Dermis microvascular lymphatic vessel endothelial cell (primary cell): ENCODE measurements at places on chromosomes 3 and 15. TPM values are rescaled to one million over a fixed set of nuclear protein-coding genes. Genes with fewer than 3 reads are reported as not detected.

MYEF2 gene
- 7.3 and 8.6 TPM in 2 replicates for total RNA-seq

NDN gene
- total RNA-seq = 20.3 and 52.2 TPM in 2 replicates

EFHB gene
- total RNA-seq = under 0.01 TPM in 1 of 2 replicates, not detected in the other

GRCh38 chr3:142896201-142896755, 7.4 kb upstream of the PCOLCE2 start:
- DNase-seq = no peak

GRCh38 chr15:58352026-58352929, 79.5 kb upstream of the LIPC start:
- DNase-seq = no peak

- no peak for DNase-seq
These were observed 342.0 kb upstream of the CTDSPL start for GRCh38 chr3:37519661-37520060.

DNA sequence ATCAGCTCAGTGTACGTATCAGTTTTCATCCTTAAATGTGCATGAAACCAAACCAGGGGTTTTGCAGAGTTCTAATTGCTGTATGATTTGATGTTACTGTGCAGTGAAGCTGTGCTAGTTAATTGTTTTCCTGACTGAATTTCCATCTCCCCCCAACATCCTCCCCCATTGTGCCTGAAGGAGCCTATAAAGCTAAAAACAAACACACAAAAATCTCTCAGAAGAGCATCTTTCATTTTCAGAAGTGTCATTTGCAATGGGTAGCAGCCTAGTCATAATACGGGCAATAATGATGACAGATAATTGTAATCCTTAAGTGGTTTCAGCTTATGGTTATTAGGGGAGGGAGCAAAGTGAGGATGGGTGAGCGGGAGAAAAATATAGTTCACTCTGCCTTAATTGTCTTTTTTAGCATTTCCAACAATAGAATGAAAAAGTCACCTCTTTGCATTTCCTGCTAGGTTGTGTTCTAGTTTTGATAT, 207.9 kb upstream of the TBL1XR1 start:
- DNase-seq = no peak

GRCh38 chr15:66394915-66395314, 8.2 kb downstream of the MAP2K1 start:
- DNase-seq = no peak

DNA sequence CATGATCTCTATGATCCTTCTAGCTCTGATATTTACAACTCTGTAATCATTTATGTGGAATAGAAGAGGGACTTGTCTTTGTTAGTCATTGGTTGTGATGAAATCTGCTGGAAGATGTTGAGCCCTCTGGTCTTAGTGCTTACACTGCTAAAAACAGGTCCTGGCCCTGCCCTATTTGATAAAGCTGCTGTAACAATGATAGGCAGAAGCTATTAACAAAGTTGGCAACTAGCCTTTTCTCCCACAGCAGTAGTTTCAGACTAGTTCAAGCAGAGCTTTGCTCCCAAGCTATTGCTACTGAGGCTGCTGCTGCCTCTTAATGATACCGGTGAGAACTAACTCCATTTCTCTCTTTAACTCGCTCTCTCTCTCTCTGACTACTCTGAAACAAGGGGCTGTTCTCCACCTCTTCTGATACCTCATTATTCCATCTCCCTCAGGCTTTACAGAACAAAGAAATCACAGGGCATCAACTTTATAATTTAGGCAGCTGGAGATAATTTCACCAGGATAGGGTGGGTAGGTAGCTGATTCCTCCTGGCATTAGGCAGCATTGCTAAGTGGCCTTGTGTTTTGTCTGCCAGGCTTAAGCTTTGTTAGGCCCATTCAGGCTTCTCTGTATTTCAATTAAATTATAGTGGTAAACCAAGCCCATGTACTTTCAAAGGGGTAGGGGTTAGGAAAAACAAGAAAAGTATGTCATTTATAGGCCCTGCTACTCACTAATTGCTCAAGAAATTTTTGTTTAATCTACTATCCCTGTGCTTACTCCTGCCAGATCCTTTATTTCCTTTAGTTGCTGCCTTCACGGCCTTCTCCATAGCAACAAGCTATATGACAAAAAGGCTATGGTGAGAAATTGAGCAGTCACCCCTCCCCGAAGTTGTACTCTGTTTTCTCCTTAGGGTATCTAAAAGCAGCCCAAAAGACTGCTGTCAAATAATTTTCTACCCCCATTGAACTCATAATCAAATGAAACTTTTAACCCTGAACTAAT, 139.6 kb downstream of the RBPMS2 start:
- DNase-seq = peak; percentile 77

GRCh38 chr3:170909129-170909903, 879 bp upstream of the EIF5A2 start:
- peak; percentile 3 for DNase-seq

- DNase-seq = peak; percentile 36
These were observed 7.4 kb downstream of the SLC35A5 start for GRCh38 chr3:112569265-112569664.

GRCh38 chr3:115217678-115218451, 70.8 kb upstream of the ZBTB20 start:
- DNase-seq = peak; percentile 74

GRCh38 chr15:53520996-53521395, 238.5 kb downstream of the WDR72 start:
- no peak for DNase-seq

GRCh38 chr3:177724020-177724638, 526.8 kb upstream of the TBL1XR1 start:
- DNase-seq = peak; percentile 58

DNA sequence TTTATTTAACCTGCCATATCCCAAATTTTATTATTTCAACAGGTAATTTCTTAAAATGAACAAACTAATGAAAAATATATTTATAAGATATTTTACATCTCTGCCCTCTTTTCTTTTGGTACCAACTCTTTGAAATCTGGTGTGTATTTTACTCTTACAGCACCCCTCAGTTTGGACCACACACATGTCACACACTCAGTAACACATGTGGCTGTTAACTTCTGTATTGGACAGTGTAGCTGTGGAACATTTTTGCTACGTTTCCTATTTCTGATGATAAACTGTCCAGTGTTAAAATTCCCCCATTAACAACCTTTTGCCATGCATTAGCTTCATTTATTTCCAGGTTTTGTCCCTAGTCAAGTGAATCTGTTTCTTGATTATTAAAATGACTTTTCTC, 250.6 kb downstream of the NFKBIZ start:
- DNase-seq = no peak

- peak; percentile 11 for DNase-seq
These were observed 139.2 kb downstream of the VPS13C start for GRCh38 chr15:61921093-61921492.

GRCh38 chr15:60889006-60889405, 340.1 kb downstream of the RORA start:
- no peak for DNase-seq

DNA sequence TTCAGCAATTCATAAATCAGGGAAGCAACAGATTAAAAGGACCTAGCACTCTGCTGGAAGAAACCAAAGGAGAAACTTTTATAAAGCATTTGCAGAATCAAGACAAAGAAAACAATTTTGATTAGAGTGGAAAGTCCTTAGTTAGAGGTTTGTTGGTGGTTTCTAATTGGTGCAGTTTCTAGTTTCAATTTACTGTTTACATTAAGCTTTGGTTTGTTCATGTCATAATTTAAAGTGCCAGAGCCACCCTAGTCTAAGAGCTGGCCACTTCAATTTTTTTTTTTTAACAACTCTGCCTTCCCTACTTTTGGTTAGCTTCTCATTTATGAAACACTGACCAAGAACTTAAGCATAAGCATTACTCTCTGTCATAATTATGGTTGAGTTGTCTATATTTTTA, 1428.2 kb upstream of the GBE1 start:
- no peak for DNase-seq

- DNase-seq = no peak
These were observed 45.8 kb upstream of the CCDC174 start for GRCh38 chr3:14605744-14606143.

DNA sequence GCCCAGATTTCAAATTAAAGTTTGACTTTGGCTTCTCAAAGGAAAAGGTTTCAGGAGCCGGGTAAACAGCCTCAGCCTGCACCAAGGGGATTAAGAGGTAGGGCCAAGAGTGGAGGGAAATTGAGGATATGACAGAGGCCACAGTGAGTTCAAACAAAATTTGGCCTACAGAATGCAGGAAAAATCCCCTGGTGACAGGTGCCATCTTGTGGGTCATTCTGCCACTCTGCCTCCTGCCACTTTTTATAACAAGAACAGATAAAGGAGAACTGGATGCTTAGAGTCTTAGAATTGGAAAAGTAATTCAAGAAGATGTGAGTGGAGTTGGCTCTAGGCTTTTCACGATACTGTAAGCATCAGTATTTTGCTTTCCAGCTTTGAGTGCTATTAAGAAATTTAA, 253.2 kb downstream of the NR2F2 start:
- no peak for DNase-seq

- no peak for DNase-seq
These were observed 330.7 kb upstream of the LRRC3B start for GRCh38 chr3:26291840-26292239.

GRCh38 chr3:76986876-76987474, 52.9 kb upstream of the ROBO2 start:
- DNase-seq = no peak

DNA sequence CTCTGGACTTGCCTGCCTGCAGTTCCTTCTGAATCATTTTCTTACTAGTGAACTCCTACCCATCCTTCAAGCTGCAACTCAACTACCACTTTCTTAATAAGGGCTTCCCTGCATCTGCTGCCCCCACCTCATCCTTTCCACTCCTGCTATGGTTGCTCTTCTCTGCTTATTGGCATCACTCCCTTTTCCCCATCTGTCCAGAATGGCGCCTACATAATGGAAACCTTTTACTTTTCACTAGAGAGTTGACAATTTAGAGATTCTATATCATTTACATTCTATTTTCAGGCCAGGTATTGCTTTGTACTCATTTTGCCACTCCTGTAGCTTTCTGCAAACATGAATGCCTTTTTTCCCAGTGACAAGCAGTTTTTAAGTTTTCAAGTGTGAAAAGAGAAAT, 1.9 kb upstream of the EPHA3 start:
- DNase-seq = no peak
